IMR-90 (cell line): ENCODE measurements at places on chromosomes 3 and 15.
A peak's percentile ranks its signal among the peaks of the same experiment; 100 is the strongest.

- no peak for DNase-seq
Observed at GRCh38 chr3:5057272-5057671, 64.8 kb upstream of the ARL8B start.

DNA sequence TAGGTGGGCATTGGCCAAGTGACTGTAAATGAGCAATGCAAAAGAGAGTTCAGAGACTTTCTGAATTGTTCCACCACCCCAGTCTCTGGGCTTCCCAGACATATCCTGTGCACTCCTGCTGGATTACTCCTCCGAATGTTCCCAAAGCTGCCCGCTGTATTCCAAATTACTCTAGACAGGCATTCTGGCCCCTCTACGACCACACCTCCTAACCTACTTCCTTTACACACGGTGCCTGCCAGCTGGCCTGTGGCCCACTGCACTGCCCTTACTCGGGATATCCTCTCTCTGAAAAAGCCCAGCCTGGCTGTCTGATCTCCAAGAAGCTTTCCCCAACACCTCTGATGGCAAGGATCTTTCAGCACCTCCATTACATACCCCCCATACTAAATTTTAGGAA, 66.6 kb downstream of the DUT start:
- DNase-seq: no peak

DNA sequence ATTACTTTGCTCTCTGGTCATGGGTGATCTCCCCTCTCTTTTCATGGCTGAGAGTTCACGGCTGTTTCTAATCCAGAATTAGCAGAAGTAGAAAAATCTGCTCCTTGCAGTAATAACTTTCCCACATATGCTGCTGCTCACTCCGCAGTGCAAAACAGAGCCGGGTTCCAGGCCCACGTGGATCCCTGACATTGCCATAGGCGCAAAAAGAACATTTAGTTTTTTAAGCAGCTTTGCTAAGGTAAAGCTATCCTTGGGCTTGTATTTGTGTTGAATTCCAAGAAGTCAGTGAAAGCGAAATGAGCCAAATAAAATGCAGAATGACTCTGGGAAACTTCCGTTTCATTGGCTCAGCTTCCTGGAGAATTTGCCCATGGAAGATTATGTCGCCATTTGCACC, 633.7 kb upstream of the SUCLG2 start:
- DNase-seq: no peak

GRCh38 chr15:91471468-91471867, 371.4 kb downstream of the SV2B start:
- DNase-seq: peak; percentile 92

GRCh38 chr3:182357928-182358327, 435.4 kb upstream of the ATP11B start:
- DNase-seq: no peak

DNA sequence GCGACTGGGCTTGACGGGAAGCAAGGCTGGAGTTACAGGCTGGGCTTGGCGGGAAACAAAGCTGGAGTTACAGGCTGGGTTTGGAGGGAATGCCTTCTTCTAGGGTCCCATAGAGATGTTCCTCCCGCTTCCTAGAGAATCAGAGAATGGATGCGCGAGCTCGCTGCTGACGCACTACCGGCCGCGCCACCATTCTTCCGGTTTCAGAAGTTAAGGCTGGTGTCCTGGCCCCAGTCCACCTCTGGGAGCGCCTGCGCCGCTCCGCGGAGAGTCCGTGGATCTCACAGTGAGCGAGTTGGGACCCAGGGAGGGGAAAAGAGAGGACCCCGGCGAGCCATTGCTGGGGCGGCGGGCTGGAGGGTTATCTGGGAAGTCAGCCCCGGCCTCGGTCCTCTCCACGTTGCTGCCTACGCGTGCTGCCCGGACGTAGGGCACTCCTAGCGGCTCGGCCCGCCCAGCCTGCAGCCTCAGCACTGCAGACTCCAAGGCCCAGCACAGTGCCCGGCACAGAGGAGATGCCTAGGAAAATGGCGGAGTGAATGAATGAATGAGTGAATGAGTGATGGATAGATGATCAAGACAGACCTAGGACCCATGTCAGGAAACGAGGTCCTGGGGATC, at the start of gene ZNF502:
TSS of gene ZNF502 (plus strand) at position 206 of the 621 bp plus-strand sequence. CDS start 7,602 bp downstream, outside the sequence.
- DNase-seq: peak; percentile 84

- no peak for DNase-seq
Observed at GRCh38 chr3:196949285-196949619, 6.9 kb upstream of the NCBP2 start.

DNA sequence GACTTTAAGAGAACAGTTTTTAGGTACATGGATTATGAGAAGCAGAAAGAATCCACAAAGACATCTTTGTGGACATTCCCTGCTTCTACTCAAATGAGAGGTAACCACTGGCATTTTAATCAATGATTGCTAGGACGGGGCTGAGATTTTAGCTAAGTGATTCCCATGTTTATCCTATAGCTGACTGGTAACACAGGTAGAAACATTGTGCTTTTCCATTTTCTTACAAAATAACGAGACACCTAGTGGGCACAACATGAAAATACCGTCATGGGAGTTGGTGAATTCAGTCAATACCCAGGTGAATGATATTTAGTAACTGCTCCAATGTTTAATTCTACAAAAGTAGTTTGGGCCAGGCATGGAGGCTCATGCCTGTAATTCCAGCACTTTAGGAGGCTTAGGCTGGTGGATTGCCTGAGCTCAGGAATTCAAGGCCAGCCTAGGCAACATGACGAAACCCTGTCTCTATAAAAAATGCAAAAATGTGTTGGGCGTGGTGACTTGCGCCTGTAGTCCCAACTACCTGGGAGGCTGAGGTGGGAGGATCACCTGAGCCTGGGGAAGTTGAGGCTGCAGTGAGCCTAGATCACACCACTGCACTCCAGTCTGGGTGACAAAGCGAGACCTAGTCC, 37.2 kb upstream of the DENND4A start:
- peak; percentile 22 for DNase-seq

DNA sequence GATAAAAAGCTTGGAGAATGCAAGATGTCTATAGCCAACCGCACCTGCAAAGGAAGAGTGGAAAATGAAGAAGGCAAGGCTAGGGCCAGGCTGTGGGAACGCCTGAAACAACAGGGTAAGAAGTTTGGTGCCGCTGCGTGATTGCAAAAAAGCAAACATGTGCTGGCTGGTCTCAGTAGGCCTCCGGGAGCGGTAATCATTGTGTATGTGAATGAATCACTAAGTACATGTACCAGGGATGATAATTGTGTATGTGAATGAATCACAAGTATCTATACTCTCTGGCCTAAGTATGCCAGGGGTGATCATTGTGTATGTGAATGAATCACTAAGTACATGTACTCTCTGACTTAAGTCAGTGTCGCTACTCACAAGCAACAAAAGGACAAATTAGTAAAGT, 40.3 kb upstream of the PARL start:
- peak; percentile 93 for DNase-seq

DNA sequence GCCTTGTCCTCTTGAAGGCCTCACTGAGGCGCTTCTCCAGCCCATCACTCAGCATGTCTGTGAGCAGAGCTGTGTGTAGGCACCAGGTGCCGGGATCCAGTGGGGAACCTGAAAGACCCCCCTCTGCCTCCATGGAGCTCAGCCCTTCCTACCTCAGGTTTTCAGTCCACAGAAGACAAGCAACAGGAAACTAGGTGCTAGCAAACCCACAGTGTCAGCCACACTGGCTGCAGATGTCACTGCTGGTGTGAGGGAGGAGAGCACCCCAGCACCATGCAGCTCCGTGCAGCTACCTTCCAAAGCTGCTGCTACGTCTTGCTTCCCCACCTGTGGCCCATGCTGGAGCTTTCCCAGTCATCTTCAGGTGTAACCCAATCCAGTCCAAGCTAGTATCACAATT, 17.9 kb downstream of the PSTPIP1 start:
- no peak for DNase-seq

DNA sequence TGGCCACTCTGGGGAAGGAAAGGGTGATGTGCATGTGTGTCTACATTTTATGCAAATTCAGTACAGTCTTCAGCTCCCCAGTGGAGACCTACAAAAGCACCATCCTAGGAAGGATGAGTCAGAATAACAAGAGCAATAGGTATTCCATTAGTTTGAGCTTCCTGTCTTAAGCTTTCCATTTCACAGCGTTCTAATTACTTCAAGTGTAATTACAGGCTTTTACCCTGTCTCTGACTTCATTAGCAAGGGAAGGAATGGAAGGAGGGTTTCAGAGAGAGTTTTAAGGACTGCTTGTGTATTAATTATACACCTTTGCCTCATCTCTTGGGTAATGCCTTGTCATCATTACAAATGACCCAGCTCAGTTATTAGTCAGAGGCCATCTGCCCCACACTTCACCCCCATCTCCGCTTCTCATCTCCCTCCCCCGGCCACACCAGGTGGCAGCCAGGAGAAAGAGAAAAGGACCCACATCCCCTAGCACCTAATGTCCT, 202.8 kb upstream of the MRPL3 start:
- no peak for DNase-seq

GRCh38 chr3:37859908-37860199, 1.8 kb upstream of the CTDSPL start:
- DNase-seq: no peak

DNA sequence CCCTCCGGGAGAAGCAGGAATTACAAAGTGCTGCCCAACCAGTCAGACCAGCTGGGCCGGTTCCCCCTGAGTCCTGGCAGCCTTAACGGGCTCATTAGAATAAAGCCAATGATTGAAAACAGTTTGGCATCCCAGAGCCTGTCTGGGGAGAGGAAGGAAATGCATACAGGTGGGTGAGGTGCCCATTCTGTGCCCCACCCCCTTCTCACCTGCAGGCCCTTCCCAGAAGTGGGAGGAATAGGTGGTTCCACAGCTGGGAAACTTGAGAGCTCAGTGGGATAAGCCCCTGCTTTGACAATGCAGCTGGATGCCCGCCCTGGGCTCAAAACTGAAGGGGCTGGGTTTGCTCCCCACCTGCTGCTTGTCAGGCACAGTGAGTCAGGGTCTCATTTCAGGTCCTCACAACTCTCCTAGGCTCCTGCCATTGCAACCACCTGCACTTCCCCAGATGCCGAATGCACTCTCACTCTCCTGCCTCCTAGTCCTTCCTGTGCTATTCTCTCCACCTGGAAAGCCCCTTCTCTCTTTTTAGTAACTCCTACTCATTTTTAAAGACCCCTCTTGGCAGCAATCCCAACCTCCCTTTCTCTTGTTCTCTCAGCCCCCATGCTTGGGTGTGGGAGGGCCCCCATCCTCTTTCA, 5.5 kb upstream of the BUB1B start:
- DNase-seq: no peak

DNA sequence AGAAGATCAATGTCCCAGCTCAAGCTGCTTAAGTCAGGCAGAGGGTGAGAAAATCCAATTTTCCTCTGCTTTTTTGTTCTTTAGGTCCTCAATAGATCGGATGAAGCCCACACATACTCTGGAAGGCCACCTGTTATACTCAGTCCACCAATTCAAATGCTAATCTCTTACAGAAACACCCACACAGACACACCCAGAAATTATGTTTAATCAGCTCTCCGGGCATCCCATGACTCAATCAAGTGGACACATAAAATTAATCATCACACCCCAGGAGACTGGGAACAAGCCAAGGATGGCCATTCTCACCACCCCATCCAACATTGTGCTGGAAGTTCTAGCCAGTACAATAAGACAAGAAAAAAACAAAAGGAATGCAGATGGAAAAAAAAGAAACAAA, 67.8 kb upstream of the SLC24A5 start:
- no peak for DNase-seq

DNA sequence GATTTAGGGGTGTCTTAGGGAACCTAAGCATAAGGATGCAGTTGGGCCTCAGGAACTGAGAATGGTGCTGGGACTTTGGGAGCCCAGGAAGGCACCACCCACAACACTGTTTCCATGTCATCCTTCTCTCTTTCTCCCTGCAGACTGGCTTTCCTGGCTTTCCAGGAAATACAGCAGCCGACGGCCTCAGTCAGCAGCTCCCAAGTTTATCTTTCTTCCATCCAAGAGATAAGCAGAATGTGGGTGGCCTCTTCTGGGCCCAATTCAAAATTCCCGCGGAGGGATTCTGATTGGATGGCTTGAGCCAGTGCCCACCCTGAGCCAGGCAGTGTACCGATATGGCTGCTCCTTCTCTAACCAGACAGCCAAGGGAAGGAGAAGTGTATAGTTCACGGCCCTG, 4.5 kb upstream of the CLN6 start:
- DNase-seq: peak; percentile 33

DNA sequence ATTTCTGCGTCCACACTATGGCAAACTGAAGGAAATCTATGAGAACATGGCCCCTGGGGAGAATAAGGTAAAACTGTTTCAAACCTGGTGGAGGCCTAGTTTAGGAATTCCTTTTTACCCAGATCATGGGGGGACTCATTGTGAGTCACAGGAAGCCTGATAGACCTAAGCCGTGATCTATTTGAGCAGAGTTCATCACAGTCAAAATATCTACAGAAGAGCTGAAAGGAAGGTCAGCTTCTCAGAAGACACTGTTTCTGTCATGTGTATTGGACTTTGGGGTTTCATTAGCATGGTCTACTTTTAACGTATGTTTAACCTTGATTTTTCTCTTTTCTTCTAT, 1.3 kb downstream of the PSMD2 start:
- peak; percentile 75 for DNase-seq

DNA sequence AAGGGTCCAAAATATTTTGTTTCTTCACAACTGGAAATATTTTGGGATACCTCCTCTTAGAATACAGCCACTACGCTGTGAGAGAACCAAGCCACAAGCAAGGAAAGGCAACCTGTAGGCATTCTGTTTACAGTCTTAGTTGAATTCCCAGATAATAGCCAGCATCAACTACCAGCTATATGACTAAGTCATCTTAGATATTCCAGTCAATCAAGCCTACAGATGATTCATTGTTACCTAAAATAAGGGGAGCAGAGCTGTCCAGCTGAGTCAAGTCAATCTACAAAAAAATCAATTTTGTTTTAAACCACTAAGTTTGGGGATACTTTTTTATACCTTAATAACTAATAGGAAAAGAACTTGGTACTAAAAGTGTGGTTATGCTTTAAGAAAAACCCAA, 526.4 kb upstream of the DPPA4 start:
- DNase-seq: no peak

- DNase-seq: no peak
Observed at GRCh38 chr15:85710340-85710842, 84.3 kb downstream of the KLHL25 start.

DNA sequence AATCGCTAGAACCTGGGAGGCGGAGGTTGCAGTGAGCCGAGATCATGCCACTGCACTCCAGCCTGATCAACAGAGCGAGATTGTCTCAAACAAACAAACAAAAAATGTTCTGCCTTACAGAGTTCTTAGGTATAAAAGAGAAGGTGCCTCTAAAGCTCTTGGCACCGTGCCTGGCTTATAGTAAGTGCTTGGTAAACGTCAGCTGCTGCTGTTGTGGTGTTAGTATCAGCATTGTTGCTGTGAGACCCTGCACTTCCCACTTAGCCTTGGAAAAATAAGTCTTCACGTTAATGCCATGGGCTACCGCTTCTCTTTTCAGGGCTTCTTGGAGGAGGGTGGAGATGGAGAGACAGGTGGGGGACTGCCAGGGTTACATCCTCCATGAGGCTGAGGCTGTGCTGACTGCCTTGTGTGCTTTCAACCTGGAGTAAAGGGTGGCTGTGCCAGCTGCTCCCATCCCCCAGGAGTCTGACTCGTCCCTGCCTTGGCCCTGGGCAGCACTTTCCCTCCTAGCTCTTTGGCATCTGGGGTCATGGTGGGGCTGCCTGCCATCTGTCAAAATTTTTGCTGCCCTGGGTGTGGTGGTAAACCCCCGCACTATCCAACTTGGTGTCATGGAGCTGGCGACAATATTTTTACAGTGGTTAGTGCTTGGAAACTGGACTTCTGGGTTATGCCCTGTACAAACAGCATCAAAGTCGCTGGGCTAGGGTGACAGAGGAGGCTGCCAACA, 17.8 kb downstream of the FLNB start:
- peak; percentile 68 for DNase-seq

GRCh38 chr15:71465131-71465955, 345.0 kb upstream of the NR2E3 start:
- no peak for DNase-seq

GRCh38 chr15:70531576-70531975, 231.8 kb downstream of the UACA start:
- no peak for DNase-seq
